CD4-positive, CD25-positive, alpha-beta regulatory T cell (primary cell): ENCODE measurements at places on chromosomes 16 and 17. TPM values are rescaled to one million over a fixed set of nuclear protein-coding genes. Genes with fewer than 3 reads are reported as not detected.

DNA sequence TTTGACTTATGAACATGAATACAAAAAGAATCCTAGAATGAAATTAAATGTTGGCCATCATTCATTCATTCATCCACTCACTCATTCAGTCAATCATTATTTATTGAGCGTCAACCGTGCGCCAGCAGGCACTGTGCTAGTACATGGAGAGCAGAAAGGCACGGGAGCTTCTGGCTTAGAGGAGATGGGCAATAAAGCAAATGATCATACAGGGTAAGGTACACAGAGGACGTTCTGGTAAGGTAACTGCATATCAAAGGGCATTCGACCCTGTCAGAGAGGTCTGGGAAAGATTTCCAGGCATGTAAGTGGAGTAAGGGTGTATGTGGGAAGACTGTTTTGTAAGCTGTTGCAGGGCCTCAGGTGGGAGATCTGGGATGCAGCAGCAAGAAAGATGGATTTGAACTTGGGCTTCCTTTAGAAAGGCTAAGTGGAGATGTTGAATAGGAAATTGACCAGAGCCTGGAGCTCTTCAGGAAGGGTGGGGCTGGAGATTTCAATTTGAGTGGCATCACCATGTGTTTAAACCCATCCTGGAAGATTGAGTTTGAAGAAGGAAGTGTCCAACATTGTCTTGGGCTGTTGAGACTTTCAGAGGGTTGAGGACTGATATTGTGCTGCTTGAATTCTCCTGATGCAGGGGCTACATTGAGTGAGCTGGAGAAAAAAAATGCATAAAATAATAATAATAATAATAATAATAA lies 2.8 kb upstream of the MSI2 start:
- no peaks in the 10 kb centered on the region for H3K36me3 ChIP-seq
- H3K4me1 ChIP-seq, result peaks cover 26% of the 10 kb centered on the region
- H3K4me3 ChIP-seq, result no peak overlapping the region
- H3K27ac ChIP-seq, result no peak overlapping the region
- H3K27me3 ChIP-seq, result no peaks in the 10 kb centered on the region

DNA sequence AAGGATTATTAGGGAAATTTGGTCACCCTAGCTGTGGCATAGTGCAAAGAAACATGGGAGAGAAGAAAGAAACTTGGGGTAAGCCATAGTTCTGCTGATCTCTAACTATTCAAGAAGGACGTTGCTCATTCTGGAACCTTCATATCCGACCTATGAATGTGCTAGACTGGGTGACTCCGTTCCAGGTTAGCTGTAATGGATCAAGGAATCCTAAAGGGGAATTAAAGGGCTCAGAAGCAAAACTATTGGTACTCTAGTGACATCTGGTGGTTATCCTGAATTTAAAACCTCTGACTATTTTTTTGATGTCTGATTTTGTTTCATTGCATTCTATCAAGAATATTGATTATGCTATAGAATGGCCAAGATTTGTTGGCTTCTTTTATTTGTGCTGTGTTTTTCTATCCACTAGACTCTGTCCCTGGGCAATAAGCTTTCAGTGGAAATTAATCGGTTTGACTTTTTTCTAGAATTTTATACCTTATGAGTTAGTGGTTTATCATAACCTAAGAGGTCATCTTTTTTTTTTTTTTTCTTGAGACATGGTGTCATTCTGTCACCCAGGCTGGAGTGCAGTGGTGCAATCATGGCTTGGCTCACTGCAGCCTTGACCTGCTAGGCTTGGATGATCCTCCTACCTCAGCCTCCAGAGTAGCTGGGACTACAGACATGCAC lies 19.5 kb downstream of the PCTP start:
- DNase-seq, result no peak
- no peaks in the 10 kb centered on the region for H3K4me1 ChIP-seq

DNA sequence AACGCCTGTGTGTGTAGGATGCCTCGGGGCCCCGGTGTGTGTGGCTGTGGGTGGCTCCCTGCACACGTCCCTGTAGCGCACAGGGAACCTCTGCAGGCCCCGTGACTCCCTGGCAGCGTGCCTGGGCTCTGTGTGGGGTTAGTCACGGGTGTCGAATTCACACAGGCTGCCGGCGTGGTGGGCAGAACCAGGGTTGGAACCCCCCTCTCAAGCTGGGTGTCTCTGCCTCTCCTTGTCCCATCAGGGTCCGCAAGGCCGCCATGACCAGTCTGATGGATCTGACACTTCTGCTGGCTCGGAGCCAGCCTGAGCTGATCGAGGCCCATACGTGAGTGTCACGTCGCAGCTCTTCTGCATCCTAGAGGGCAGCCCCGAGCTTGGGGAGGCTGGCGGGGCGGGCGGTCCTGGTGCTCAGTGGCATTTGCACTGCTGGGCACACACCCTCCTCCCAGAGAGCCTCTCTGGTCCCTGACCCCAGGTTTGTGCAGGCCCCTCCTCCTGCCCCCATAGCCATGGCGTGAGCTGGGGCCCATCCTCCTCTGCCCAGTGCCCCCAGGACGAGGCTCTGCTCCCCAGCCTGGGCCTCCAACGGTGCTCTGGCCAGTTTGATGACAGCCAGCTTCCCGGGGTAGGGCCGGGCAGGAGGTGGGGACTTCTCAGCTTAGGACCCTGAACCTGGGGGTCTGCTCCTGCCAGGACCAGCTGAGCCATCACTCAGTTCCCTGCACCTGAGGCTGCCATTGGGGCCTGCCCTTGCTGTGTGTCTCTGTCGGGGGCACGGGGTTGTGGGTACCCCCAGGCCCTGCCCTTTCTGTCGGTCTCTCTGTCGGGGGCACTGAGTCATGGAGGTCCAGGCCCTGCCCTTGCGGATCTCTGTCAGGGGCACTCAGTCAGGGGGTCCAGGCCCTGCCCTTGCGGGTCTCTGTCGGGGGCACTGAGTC lies 88.1 kb upstream of the ZNF750 start:
- no peak for DNase-seq
- H3K36me3 ChIP-seq, result peaks cover 74% of the 10 kb centered on the region
- no peak overlapping the region for H3K4me3 ChIP-seq

- no peaks in the 10 kb centered on the region for H3K27me3 ChIP-seq
- H3K4me3 ChIP-seq, result no peak overlapping the region
- H3K27ac ChIP-seq, result no peak overlapping the region
- DNase-seq, result no peak
- H3K36me3 ChIP-seq, result peaks cover 6% of the 10 kb centered on the region
These were observed 46.0 kb downstream of the YPEL2 start for GRCh38 chr17:59377410-59377809.

Gene C17orf50
- total RNA-seq, result not detected

DNA sequence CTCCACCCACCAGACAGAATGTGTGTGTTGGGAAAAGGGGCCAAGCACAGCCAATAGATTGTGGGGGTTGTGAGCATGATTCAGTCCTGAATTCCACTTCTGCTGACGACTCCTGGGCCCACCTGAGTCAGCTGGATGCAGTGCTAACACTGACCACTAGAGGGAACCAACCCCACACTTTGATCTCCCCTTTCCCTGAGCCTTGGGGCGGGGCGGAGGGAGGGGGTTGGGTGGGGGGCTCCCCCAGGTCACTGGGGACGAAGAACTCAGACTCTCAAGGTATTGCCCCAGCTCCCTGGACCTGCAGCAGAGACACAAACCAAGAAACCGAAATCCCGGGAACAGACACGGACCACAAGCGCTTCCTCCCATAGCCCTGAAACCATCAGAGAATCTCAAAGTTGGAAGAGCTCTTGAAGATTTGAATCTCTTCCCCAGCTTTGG lies 621 bp upstream of the CSHL1 start:
- no peak overlapping the region for H3K4me3 ChIP-seq
- H3K27me3 ChIP-seq, result no peaks in the 10 kb centered on the region
- H3K36me3 ChIP-seq, result no peaks in the 10 kb centered on the region
- no peak overlapping the region for H3K27ac ChIP-seq
- no peaks in the 10 kb centered on the region for H3K4me1 ChIP-seq

GRCh38 chr17:51682115-51682514 lies 421.8 kb downstream of the UTP18 start:
- no peaks in the 10 kb centered on the region for H3K27me3 ChIP-seq
- no peaks in the 10 kb centered on the region for H3K36me3 ChIP-seq
- DNase-seq, result no peak

Gene CD300A
- total RNA-seq, result 4.8 TPM

- no peak overlapping the region for H3K4me3 ChIP-seq
- no peaks in the 10 kb centered on the region for H3K4me1 ChIP-seq
- no peaks in the 10 kb centered on the region for H3K36me3 ChIP-seq
These were observed 124.6 kb downstream of the IRX5 start for GRCh38 chr16:55055262-55055661.

Gene TEDC2
- not detected for total RNA-seq

DNA sequence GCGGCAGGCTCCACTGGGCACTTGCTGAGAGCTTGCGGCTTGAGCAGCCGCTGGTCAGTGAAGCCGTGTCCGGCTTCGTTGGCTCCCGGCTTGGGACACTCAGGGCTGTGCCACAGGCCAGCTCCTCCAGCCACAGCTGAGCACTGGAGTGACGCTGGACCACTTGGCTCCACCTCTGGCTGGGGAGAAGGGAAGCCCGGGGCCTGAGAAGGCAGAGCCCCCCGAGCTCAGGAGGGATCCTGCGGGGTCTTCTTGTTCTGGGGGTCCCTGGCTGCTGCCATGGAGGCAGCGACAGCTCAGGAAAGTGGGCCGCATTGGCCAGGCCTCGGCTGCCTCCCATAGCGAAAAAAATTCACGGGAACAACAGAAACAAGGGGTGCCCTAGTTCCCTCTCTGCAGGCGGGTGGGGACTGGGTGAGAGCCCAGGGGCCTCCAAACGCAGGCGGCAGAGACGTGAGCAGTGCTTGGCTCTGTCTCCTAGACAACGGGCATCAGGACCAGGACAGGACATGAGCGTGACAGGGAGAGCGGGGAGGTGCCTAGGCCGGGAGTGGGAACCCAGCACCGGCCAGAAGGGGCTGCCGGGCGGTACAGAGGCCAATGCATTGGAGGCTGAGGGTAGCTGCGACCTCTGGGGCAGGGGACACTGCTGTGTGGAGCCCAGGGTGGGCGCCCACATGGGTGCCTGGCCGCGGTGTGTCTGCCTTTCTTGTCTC lies 37.7 kb downstream of the SLC7A5 start:
- H3K4me3 ChIP-seq, result no peak overlapping the region
- no peaks in the 10 kb centered on the region for H3K27me3 ChIP-seq
- no peak overlapping the region for H3K27ac ChIP-seq
- H3K36me3 ChIP-seq, result peaks cover 39% of the 10 kb centered on the region
- no peak for DNase-seq

Gene ZFPM1
- 30.2 TPM for total RNA-seq

- no peak overlapping the region for H3K27ac ChIP-seq
- peak overlapping the region; percentile 47 for H3K4me3 ChIP-seq
- H3K4me1 ChIP-seq, result peaks cover 31% of the 10 kb centered on the region
- H3K36me3 ChIP-seq, result no peaks in the 10 kb centered on the region
These were observed 743 bp upstream of the ARMC7 start for GRCh38 chr17:75109046-75109406.

DNA sequence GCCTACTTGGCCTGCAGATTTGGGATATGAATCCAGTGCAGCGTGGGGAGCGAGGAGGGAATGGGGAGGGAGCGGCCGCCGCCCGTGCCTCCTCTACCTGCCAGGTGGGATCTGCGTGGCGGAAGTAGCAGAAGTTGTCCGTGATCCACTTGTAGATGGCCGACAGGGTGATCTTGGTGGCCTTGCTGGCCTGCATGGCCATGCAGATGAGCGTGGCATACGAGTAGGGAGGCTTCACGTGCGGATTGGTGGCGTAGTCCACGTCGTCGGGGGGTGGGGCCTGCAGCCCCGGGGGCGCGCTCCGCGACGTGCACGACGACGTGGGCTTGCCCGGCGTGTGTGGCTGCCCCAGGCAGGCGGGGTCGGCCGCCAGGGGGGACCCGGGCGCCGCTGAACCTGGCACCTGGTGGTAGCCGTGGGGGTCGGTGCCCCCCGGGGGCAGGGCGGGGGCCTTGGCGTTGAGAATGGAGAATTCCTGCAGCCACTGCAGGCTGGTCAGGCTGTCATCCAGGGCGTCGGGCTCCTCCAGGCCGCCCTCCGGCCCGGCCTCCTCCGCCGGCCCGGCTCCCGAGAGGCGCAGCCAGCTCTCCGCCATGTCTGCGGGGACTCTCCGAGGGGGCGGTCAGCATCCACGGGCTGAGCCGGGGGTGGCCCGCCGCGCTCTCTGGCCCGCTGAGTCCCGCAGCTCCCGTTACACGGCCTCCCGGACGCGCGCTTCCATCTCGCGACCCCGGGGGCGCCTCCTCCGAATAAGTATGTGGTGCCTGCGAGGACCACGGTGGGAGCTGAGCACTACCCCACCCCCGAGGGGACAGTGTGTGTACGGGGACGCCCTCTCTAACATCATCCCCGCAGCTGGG lies 1.0 kb downstream of the FOXJ1 start:
- H3K4me3 ChIP-seq, result peak overlapping the region; percentile 40
- no peak overlapping the region for H3K27ac ChIP-seq
- H3K27me3 ChIP-seq, result no peaks in the 10 kb centered on the region
- no peaks in the 10 kb centered on the region for H3K36me3 ChIP-seq
- peaks cover 53% of the 10 kb centered on the region for H3K4me1 ChIP-seq
- no peak for DNase-seq

GRCh38 chr16:53031323-53031942 lies 21.3 kb downstream of the CHD9NB start:
- H3K27me3 ChIP-seq, result peaks cover 4% of the 10 kb centered on the region
- DNase-seq, result no peak
- no peaks in the 10 kb centered on the region for H3K4me1 ChIP-seq
- no peaks in the 10 kb centered on the region for H3K36me3 ChIP-seq
- no peak overlapping the region for H3K4me3 ChIP-seq
